ENCODE measurements at places on chromosomes 2 and 18.

DNA sequence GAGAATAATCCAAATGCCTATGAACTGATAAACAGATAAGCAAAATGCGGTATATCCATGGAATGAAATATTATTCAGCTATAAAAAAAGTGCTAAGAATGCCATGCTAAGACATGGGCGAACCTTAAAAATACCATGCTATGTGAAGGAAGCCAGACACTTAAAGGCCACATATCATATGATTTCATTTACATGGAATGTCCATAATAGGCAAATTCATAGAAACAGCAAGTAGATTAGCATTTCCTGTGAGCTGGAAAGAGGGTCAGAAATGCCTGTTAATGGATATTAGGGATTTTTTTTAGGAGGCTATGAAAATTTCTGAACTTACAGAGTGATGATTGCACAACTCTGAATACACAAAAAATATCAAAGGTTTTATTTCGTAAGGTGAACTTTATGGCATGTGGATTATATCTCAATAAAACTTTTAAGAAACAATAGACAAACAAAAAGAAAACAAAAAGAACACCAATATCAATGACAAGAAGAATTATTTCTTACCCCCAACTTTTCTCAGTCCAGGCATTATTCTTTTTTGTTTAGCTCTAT is 1207.7 kb downstream of the SUCLG1 start:
- peak; percentile 49 for DNase-seq

GRCh38 chr18:56913941-56914340 is 232.9 kb upstream of the BOD1L2 start:
- DNase-seq = no peak

GRCh38 chr2:37337620-37338280 is 6.7 kb upstream of the QPCT start:
- peak; percentile 46 for DNase-seq

DNA sequence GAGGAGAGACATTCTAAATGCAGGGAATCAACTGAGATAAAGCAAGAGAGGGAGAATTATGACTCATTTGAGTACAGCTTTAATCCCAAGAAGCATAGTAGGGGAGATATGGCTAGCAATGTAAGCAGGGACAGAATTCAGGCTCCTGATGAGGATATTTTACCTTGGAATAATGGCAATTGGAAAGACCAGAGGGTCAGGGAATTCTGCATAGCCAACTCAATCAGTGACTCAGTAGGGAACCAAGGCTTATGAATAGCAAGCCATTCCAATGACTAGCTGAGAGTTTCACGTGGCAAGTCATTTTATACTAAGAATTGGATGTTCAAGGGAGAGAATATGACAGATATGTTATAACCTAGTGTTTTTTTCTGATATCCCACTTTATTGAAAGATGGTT is 563.8 kb upstream of the NETO1 start:
- DNase-seq = no peak

DNA sequence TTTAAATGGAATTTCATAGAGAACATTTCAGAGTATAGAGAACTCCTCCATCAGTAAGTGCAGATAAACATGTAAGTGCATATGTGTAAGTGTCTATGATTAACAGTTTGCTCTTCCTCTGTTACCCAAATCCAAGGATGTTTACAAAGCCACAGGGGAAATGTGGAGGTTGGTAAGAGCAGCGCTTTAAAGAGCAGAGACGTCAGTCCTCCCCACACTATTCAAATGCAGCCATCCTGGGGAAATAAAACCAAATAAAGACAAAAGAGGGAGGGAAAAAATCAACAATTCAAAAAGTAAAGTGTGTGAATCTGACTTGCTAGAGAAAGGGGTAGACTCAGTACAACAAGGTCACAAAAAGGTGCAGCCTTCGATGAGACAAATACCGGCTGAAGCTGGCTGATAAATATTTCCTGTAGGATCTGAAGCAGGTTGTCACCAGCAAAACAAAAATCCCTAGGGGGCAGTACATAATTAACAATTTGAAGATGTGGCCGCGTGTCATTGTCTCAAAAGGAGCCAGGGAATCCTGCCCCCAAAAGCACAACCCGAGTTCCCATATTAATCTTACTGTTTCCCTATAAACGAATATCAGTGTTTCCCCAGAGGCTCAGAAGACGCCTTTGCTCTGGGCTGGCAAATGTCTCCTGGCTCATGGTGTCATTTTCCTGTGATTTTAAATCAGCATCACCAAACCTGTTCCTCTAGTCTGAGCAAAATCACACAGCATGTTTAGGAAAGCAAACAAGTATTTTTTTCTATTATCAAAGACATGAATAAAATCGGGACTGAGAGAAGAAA is 216.5 kb downstream of the CDCA7 start:
- peak; percentile 58 for DNase-seq

- DNase-seq = no peak
Observed at GRCh38 chr2:147051814-147052213, 793.0 kb upstream of the ACVR2A start.

DNA sequence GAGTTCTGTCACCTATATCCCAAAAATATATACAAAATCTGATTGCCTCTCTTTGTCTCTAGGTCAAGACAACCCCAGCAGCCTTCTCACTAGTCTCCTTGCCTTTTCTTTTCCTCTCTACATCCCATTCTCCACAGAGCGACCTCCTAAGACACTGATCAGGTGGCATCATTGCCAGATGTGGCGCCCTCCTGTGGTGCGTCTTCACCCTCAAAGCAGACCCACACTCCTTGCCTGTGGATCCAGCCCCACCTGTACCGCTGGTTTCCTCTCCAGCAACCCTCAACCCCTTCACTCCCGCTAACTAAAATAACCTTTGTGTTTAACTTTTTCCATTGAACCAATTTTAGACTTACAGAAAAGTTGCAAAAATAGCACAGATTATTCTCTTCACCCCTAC is 273.3 kb downstream of the GLI2 start:
- no peak for DNase-seq

DNA sequence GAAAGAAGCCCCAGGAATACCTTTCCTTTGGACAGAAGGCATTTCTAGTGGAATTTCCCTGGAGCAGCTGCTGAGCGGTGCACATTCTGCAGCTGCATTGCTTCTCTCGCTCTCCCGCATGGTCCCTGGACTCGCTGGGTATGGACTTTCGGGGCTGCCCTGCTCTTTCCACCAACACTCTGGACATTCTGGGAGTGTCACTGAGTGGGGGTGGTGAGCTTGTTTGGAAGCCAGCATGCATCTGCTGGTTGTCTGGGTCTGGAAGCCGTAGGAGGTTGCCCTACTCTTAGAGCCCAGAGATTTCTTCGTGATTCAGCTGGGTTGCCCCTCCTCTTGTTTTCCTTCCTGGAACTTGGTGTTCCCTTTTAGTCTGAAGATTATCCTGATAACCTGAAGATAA is 52.6 kb downstream of the TWIST2 start:
- no peak for DNase-seq

DNA sequence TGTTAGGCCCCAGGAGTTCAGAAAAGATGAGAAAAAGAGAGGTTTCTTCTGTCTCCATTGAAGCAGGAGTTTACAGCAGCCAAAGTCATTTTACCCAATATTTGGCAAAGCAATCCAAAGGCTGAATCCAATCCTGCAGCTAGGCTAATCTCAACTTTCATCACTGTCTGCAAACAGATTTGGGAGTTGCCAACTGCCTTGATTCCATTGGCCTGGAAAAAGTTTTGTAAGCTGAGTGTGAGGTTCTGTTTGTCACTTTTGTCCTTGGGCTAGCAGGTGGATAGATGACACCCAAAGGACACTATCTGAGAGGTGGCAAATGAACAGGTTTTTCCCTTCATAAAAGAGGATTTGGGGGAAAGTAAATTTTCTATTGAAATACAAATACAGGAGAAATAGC is 56.6 kb upstream of the SETBP1 start:
- DNase-seq = no peak

GRCh38 chr2:42223855-42224268 is 54.7 kb downstream of the EML4 start:
- DNase-seq = peak; percentile 42

- DNase-seq = no peak
Observed at GRCh38 chr2:64819774-64820688, 166.3 kb upstream of the SERTAD2 start.

- peak; percentile 30 for DNase-seq
Observed at GRCh38 chr18:2417861-2418610, 153.3 kb downstream of the METTL4 start.

DNA sequence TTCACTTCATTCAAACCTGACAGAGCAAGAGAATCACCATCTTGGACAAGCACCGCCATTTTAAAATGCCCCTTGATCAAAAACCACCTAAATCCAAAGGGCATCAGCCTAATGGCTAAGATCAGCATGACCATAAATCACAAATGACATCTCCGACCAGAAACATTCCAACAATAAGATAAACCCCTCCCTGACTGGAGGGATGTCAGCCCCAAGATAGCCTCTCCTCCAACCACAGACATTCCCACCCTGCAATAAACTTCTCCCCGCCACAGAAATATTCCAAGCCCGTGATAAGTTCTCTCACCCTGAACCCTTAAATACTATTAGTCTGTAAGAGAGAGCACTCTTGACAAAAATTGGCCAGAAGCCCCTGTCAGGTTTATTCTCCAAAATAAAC is 21.6 kb upstream of the LYPD1 start:
- no peak for DNase-seq

- no peak for DNase-seq
Observed at GRCh38 chr18:48772457-48772856, 178.3 kb downstream of the SMAD7 start.

GRCh38 chr2:31950946-31951562 is 59.8 kb downstream of the MEMO1 start:
- no peak for DNase-seq

- no peak for DNase-seq
Observed at GRCh38 chr2:19288291-19288690, 70.1 kb downstream of the OSR1 start.

- DNase-seq = no peak
Observed at GRCh38 chr18:35605686-35606417, 24.3 kb downstream of the GALNT1 start.

GRCh38 chr2:5911718-5912117 is 219.5 kb downstream of the SOX11 start:
- peak; percentile 90 for DNase-seq

DNA sequence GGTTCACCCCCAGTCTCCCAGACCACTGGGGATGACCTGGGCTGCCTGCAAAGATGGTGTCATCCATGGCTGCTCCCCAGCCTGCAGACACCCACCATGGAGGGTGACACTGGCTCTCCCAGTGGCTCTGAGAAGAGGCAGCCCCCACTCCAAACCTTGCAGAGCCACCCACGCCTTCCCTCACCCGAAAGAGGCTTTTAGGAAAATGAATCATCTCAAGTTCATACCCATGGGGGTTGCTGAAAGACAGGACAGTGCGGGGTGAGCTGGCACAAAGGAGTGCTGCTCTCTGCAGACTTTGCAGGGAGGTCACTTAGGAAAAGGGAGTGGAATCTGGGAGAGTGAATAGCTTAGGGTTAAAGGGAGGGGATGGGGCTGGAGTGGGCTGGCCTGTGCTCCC is 36.4 kb downstream of the MPHOSPH10 start:
- no peak for DNase-seq

GRCh38 chr2:74037379-74037860 is 52.7 kb downstream of the TET3 start:
- peak; percentile 20 for DNase-seq

- no peak for DNase-seq
Observed at GRCh38 chr2:120283649-120284048, 31.0 kb downstream of the RALB start.

GRCh38 chr2:22885245-22885644 is 499.7 kb upstream of the KLHL29 start:
- DNase-seq = no peak

DNA sequence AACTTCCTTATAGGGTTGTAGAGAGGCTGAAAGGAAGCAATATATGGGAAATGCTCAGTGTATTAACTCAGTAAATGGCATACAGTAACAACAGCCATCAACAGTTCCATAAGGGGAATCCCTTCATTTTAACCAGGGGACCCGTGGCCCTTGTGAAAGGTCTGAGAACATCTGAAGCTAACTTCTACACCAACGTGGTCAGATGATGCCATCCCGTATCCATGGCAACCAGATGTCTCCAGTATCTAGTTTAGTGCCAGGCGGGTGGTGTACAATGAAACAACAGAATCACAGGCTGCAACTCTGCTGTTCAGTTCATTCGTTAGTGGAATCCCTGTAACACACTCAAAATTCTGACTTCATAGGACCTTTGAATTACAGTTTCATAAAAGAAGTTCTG is 162.3 kb downstream of the TGIF1 start:
- DNase-seq = peak; percentile 29

DNA sequence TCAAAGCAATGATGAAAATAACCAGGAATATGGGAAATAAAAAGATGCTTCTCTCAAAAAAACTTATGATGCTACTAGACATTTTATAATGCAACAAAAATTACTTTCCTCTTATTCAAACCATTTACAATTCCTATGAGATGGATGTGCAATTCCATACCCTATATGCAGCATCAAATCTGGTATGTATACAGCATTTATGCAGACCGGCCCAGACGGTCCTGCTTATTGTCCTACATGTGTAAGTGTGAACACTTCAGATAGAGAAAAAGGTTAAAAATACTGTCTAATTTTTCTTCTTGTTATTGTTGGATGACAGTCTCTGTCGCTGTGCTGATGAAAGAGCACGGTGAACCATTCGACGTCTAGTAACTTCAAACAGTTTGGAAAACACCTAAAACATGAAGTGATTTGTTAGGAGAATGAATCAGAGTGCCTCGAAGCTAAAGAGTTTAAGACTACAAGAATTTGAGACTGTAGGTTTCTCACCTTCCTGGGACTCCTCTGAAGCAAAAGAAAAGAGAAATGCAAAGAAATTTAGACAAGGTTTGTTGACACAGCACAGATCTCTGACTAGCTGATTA is 80.8 kb downstream of the ATL2 start:
- no peak for DNase-seq

GRCh38 chr2:201994973-201995638 is 38.5 kb upstream of the FZD7 start:
- DNase-seq = no peak

DNA sequence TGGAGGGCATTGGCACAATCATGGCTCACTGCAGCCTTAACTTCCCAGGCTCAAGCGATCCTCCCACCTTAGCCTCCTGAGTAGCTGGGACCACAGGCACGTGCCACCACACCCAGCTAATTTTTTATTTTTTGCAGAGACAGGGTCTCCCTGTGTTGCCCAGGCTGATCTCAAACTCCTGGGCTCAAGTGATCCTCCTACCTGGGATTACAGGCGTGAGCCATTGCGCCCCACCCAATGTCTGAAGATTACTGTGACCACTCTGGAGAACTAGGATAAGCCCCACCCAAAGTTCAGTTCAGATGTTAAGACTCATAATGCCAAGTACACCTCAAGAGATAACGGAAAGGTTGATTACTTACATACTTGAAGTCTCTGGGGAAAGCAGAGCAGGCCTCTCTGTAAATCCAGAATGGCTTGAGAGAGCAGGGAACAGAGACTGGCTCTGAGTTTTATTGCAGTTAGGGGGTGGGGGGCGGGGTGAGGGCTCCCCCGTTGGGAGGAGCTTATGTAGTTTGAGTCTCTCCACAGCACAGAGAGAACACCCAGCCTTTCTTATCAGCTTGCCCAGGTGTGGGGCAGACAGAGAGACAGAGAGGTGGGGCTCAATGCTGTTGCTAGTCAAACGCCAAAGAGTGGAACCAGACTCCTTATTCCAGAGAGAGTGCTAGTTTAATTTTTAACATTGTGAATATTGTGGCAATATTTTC is 26.5 kb upstream of the ERICH2 start:
- no peak for DNase-seq

GRCh38 chr2:71720283-71720560 is 266.9 kb downstream of the DYSF start:
- no peak for DNase-seq

- no peak for DNase-seq
Observed at GRCh38 chr2:4180631-4181030, 477.3 kb downstream of the DCDC2C start.
